ENCODE measurements at places on chromosomes 13 and 19. TPM values are rescaled to one million over a fixed set of nuclear protein-coding genes. Genes with fewer than 3 reads are reported as not detected.

DNA sequence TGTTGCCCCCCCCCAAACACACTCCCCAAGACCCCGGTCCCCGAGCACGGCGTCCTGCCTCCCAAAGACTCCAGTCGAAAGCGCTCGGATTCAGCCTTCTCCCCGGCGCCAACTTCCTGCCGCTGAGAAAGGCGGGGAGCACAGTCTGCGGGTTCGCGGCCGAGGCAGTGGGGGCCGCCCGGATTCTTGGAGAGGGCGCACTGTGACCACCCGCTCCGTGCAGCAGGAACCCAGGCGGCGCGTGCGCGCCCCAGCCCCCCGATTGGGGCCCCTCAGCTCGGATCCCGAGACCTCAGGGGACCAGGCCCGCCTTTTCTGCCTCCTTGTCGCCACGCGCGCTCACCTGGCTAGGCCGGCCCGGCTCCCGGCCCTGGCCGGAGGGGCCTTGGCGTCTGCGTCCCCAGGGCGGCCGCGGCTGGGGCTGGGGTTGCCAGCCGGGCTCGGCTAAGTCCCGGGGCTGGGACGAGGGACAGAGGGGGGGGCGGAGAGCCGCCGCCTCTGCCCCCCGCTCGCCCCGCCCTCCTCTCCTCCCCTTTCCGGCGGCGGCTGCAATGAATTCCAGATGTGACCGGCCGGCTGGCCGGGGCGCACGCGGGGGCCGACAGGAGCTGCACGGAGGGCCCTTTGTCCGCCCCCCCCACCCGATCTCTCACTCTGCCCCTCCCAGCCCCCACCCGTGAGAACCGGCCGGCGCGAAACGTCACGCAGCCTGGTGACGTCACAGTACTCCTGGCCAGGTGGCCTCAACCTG is at the start of gene S1PR2:
Gene S1PR2 (minus strand): TSS at position 471 of the 751 bp plus-strand sequence. CDS start 6,426 bp downstream, outside the sequence.
- no peaks in the 10 kb centered on the region for H3K36me3 ChIP-seq
- peak within 1 kb of the TSS; percentile 96 for H3K4me3 ChIP-seq
- H3K27me3 ChIP-seq = no peaks in the 10 kb centered on the region

- no peak overlapping the region for H3K27ac ChIP-seq
- no peak for DNase-seq
- peak overlapping the region; percentile 74 for H3K4me3 ChIP-seq
- no peaks in the 10 kb centered on the region for H3K27me3 ChIP-seq
- peaks cover 16% of the 10 kb centered on the region for H3K36me3 ChIP-seq
Measured at GRCh38 chr19:33375156-33375836, 1.8 kb downstream of the CEBPG start.

Gene KCNN4
- 7.3 TPM for total RNA-seq

DNA sequence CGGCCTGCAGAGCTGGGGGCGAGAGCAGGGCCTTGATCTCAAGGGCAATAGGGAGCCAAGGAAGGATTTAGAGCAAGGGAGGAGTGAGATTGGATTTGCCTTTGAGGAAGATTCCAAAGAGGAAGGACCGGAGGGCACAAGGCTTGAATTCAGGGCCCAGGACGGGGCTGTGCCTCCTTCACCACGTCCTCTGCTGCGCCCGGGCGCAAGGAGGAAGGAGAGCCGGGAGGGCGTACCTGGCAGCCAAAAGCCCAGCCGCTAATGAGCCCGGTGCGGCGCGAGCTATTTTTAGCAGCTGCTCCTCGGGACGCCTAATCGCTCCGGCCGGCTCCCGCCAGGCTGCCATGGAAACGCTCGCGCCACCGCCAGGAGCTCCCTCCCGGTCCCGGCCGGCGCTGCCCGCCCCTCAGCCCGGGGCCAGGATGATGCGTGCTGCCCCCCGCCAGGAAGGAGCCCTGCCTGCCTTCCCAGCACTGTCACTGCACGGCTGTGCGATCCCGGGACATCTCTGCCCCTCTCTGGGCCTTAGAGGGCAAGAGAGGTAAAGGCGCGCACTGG is 31.3 kb downstream of the TINCR start:
- no peak overlapping the region for H3K27ac ChIP-seq
- peaks cover 5% of the 10 kb centered on the region for H3K4me1 ChIP-seq
- no peak overlapping the region for H3K4me3 ChIP-seq
- DNase-seq = peak; percentile 80
- no peaks in the 10 kb centered on the region for H3K36me3 ChIP-seq

Gene OR7D2
- 0.52 TPM for total RNA-seq

- no peaks in the 10 kb centered on the region for H3K36me3 ChIP-seq
- no peak for DNase-seq
- H3K4me3 ChIP-seq = no peak overlapping the region
- peaks cover 3% of the 10 kb centered on the region for H3K4me1 ChIP-seq
- H3K27ac ChIP-seq = no peak overlapping the region
- H3K27me3 ChIP-seq = no peaks in the 10 kb centered on the region
Measured at GRCh38 chr13:26977541-26977940, 194.1 kb downstream of the USP12 start.

Gene COL5A3
- 9.6 TPM for total RNA-seq

Gene IRGC
- not detected for total RNA-seq

GRCh38 chr13:46197299-46198048 is 14.3 kb upstream of the LRRC63 start:
- H3K27me3 ChIP-seq = no peaks in the 10 kb centered on the region
- H3K4me1 ChIP-seq = peaks cover 2% of the 10 kb centered on the region
- H3K4me3 ChIP-seq = no peak overlapping the region
- H3K27ac ChIP-seq = no peak overlapping the region
- no peak for DNase-seq

Gene MYPOP
- 7.9 TPM for total RNA-seq

DNA sequence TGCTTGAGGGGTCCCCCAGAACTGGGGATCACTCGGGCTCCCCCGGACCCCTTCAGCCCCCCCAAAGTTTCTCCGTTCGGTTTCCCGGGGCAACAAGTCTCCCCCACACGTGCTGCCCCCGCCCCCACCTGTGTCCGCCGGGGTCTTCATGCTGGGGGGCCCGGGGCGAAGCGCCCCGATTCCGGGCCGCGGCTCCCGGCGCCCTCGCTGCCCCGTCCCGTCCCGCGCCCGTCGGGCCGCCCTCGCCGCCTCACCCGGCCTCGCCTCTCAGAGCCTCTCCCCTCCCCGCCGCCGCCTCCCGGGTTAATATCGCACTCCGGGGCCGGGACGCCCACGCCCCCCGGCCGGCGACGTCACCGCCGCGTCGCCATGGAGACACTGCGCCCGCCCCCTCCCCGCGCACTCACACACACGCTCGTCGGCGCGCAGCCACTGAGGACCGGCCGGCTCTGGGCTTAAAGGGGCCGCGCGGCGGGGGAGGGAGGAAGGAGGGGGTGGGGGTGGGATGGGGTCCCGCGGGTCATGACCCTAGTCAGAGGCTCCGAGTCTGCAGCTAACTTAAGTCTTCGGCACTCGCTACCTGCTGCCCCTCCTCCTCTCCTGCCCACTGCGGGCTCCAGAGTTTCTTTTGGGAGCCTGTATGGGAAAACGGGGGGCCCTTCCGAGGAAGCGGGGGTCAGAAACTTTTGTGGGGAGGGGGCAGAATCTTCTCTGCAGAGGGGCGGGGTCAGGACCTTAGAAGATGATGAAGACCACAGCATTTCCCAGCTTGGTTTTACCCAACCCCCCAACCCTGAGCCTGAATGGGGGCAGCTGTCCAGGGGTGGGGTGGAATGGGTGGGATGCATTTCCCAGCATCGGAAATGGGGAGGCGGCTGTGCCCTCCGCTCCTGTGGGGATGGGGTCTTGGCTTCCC is at the start of gene ERF:
Gene ERF (minus strand): TSS at position 279 of the 916 bp plus-strand sequence. CDS start 129 bp downstream, at position 150.
- peak; percentile 97 for DNase-seq
- H3K27ac ChIP-seq = peak within 1 kb of the TSS; percentile 97
- H3K4me3 ChIP-seq = peak within 1 kb of the TSS; percentile 98

Gene GRWD1
- 27.1 TPM for total RNA-seq

Gene SIGLEC9
- 14.5 TPM for total RNA-seq

DNA sequence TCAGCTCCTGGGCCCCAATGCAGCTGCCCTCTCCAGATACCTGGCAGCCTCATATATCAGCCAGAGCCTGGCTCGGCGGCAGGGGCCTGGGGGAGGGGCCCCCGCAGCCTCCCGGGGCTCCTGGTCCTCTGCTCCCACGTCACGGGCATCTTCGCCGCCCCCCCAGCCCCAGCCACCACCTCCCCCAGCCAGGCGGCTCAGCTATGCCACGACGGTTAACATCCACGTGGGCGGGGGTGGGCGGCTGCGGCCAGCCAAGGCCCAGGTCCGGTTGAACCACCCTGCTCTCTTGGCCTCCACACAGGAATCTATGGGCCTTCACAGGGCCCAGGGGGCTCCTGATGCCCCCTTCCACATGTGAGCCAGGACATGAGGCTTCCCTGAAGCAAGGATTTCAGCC is 10.8 kb downstream of the RPS16 start:
- H3K4me1 ChIP-seq = peaks cover 15% of the 10 kb centered on the region
- H3K27me3 ChIP-seq = no peaks in the 10 kb centered on the region
- H3K27ac ChIP-seq = no peak overlapping the region
- no peak overlapping the region for H3K4me3 ChIP-seq

GRCh38 chr19:6458695-6459261 is 814 bp downstream of the SLC25A23 start:
- peak overlapping the region; percentile 84 for H3K4me3 ChIP-seq
- no peaks in the 10 kb centered on the region for H3K36me3 ChIP-seq
- H3K27ac ChIP-seq = no peak overlapping the region
- peaks cover 2% of the 10 kb centered on the region for H3K27me3 ChIP-seq

GRCh38 chr19:8161135-8161646 is 11.8 kb upstream of the FBN3 start:
- H3K4me1 ChIP-seq = no peaks in the 10 kb centered on the region
- no peak for DNase-seq
- H3K27me3 ChIP-seq = no peaks in the 10 kb centered on the region
- H3K27ac ChIP-seq = no peak overlapping the region
- H3K36me3 ChIP-seq = no peaks in the 10 kb centered on the region

GRCh38 chr13:45833242-45833641 is 18.3 kb downstream of the SIAH3 start:
- H3K27me3 ChIP-seq = no peaks in the 10 kb centered on the region
- DNase-seq = no peak
- H3K36me3 ChIP-seq = no peaks in the 10 kb centered on the region

Gene TMEM272
- total RNA-seq = not detected

- H3K36me3 ChIP-seq = no peaks in the 10 kb centered on the region
- peaks cover 25% of the 10 kb centered on the region for H3K27me3 ChIP-seq
- H3K27ac ChIP-seq = no peak overlapping the region
- H3K4me1 ChIP-seq = no peaks in the 10 kb centered on the region
Measured at GRCh38 chr19:8697671-8698432, 743 bp downstream of the ACTL9 start.

Gene CFD
- 153 TPM for total RNA-seq

Gene ZNF429
- total RNA-seq = 14.0 TPM

Gene NPAS1
- total RNA-seq = 1.3 TPM

Measured in upper lobe of right lung (tissue), 1 donor.